ENCODE measurements at places on chromosomes 1 and 21.

- no peak for DNase-seq
These were observed 90.7 kb downstream of the SYT2 start for GRCh38 chr1:202619505-202619904.

GRCh38 chr1:18743233-18743632 is 112.6 kb downstream of the PAX7 start:
- DNase-seq = no peak

DNA sequence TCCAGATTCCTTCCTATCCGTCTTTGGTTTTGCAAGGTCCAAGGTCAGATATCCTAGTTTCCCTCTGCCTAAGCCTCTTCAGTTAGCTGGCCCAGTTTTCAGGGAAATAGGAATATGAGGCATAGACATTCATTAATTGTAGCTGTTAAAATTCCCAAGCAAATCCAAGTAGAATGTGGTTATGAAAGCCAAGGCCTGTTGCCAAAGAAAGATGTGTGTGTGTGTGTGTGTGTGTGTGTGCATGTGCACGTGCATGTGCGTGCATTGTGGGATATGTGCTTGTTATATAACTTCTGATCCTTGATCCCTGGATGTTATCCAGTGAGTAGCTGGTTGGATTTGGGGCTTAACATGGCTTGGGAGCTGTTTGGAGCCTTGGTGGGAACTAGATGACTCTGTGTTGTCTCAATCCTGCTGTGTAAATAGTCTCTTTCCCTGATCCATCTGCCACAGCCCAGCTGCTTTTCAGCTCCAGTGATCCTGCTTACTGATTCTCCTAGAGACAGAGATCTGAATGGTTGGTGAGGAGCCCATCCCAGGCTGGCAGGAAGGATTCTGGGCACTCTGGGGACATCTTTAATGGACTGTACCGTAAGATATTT is 70.6 kb upstream of the GCLM start:
- DNase-seq = no peak

DNA sequence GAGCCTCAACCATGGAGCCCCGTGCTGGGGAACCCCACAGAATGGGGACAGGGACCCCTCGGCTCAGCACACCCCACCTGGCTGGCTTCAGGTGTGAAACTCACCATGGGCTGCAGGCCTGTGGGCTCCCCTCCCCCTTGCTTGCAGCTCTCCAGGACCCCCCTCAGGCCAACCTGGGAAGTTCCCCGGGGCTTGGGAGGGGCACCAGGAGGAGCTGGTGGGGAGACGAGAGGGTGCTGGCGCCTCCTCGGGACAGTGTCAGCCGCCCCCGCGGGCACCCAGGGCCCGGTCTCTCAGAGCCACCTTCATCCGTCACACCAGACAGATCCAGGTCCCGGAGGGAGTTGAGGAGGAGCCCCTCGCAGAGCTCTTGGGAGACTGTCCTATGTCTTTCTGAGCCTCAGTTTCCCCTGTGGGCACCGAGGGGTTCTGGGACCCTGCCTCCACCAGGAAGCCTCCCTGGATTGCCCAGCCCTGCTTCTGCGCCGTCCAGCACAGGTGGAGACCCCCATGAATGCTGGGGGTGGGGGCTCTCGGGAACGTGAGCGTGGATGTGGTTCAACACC is 657 bp upstream of the TNFRSF18 start:
- no peak for DNase-seq

DNA sequence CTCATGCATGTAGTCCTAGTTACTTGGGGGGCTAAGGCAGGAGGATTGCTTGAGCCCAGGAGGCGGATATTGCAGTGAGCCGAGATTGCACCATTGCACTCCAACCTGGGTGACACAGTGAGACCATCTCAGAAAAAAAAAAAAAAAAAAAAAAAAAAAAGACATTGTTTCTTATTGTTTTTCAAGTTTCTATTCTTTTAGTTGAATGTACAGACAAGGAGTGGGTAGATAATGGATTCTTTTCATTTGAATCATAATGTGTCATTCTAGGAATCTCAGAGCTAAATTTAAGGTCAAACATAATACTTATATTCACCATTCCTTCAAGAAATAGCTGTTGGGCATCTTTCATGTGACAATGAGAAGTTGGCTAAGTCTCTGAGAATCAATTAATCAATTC is 157.0 kb upstream of the C21orf91 start:
- DNase-seq = no peak

GRCh38 chr1:21937372-21938121 is 437 bp upstream of the HSPG2 start:
- DNase-seq = no peak

DNA sequence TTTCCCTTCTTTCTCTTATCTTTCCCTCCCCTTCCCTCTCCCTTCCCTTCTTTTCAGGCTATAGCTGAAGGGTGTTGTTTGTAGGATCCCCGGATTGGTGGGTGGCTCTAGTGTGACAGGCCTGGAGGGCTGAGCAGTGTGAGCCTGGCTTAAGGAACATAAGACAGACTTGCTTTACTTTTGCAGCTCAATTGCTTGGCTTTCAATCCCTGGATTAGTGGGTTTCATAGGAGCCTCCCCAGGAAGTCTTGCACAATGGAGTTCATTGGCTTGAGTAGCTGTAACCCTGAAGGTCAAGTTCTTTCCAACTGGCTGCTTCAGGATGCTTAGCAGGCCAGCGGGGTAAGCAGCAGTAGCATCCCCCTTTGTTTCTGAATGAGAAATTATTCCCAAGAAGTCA is 126.7 kb downstream of the CAMTA1 start:
- DNase-seq = no peak

- no peak for DNase-seq
These were observed 211.5 kb downstream of the TRABD2B start for GRCh38 chr1:47785561-47786271.

- DNase-seq = no peak
These were observed 13.5 kb upstream of the CD2 start for GRCh38 chr1:116740746-116741145.

- no peak for DNase-seq
These were observed 842 bp upstream of the ZC3H12A start for GRCh38 chr1:37473431-37474045.

DNA sequence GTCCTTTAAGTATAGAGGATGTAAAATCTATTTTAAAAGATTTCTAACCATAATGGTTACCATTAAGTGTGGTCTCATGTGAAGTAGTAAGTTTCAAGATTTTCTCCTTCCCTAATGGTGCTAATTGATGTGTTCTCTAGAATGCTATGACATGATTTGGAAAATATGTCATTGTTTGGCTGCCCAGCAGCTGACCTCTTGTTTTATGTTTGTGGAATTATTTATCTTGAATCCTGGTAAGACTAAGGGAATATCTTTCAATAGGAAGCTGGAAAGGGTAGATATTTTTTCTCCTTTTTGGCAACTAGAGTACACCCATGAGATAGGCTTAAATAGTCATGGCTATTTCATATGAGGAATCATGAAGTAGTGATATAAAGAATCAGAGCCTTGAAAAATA is 139.8 kb upstream of the CHODL start:
- no peak for DNase-seq

DNA sequence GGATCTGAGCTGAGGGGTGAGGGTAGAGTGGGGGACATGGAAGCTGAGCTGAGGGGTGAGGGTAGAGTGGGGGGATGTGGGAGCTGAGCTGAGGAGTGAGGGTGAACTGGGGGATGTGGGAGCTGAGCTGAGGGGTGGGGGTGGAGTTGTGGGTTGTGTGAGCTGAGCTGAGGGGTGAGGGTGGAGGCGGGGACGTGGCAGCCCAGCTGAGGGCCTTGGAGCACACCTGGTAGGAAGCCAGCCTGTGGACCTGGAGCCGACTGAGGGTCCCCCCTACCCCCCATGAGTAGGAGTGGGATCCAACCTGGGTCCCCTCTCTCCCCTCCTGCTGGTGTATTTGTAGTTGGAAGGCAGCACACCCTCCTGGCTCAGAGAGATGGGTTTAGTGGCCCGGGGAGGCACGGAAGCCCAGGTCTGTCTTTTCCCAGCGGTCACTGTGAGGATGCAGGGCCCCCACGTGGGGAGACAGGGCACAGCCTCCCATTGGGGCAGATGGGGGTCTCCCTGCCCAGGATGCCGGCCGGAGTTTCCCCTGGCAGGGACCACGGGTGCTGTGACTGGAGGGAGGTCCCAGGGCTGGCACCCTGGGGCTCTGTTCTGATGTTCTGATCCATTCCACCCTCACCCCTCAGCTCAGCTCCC is 13.2 kb upstream of the NPHP4 start:
- no peak for DNase-seq

GRCh38 chr21:31410499-31411131 is 66.6 kb upstream of the TIAM1 start:
- no peak for DNase-seq

- no peak for DNase-seq
These were observed 226.5 kb downstream of the SDCCAG8 start for GRCh38 chr1:243482141-243483022.

GRCh38 chr1:173201969-173202368 is 5.2 kb downstream of the TNFSF4 start:
- DNase-seq = no peak

DNA sequence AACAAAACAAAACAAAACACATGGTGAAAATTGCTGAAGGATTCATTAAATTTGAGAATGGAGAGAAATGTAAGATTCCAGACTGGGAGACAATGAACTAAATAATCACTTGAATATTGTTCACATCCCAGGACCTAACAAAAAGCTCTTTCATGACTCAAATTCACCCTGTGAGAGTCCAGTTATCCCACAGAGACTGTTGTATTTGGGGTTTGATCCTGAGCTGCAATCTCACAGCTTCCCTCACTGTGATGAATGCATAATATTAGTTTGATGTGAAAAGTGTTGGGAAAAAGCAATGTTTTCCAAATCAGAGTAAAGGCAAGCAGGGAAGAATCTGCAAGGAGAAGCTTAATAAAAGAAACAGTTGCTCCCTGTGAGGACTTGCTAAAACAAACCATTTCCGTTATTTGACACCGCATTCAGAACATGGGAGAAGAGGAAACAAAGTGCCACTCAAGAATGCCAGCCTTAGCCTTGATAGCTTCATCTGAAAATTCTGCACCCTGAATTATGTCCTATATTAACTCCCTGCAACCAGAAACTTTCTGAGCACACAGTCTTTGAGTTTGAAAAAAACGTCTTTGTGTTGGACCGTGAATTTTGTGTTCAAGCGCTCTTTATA is 208.8 kb downstream of the DAB1 start:
- no peak for DNase-seq

- no peak for DNase-seq
These were observed 126.2 kb downstream of the PRRX1 start for GRCh38 chr1:170790175-170790574.

GRCh38 chr1:25771221-25772114 is 28.5 kb upstream of the SELENON start:
- DNase-seq = no peak

- DNase-seq = no peak
These were observed 23.0 kb upstream of the SAMSN1 start for GRCh38 chr21:14569026-14569621.

- peak; percentile 79 for DNase-seq
These were observed 184.2 kb downstream of the ETS2 start for GRCh38 chr21:38989745-38990423.

GRCh38 chr21:38802050-38803026 is 3.4 kb upstream of the ETS2 start:
- DNase-seq = no peak

DNA sequence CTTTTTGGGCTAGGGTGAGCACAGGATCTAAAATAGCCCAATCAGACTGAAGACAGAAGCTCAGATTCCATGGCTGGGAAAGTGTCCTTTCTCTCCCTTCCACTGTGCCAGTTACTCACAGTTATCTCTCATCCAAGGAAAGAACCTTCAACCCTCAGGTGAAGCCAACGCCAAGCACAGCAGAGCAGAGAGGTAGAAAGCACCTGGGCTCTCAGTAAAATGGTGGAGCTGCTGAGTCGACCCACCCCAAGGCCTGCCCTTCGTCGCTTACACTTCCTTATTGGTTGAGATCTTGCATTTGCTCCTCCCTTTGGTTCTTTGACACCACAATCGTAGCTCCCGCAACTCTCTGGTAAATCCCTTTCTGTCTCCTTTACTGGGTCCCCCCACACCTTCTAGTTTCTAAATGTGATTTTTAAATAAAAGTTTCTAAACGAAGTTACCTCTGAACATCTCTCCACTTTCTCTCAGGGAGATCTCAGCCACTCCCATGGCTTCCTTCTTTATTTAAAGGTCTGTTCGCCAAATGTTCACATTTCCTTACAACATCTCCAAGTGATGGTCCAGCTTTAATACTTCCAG is 27.5 kb upstream of the SLC30A1 start:
- no peak for DNase-seq

DNA sequence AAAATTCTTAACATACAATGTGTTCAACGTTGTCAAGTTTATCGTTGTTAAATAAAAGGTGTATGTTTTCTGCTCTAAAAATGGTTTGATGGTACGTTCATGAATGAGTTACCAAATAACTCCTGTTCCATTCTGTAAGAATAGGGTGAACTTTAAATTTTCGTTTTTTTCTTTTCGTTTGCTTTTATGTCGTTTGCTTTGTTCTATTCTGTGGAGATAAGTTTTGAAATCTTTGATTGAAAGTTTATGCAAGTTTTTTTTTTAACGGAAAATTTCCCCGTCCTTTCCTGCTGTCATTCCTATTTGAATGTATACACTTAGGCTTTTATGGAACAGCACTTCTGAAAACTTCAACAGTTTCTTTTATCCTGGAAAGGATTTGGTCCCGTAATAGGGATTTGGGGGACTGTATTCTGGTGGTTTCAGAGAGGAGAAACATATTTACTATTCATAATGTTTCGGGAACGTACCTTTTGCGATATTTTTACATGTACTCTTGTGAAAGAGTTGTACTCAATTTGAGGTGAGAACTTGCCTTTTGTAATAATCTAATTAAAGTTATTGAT is 1.7 kb downstream of the DR1 start:
- no peak for DNase-seq

DNA sequence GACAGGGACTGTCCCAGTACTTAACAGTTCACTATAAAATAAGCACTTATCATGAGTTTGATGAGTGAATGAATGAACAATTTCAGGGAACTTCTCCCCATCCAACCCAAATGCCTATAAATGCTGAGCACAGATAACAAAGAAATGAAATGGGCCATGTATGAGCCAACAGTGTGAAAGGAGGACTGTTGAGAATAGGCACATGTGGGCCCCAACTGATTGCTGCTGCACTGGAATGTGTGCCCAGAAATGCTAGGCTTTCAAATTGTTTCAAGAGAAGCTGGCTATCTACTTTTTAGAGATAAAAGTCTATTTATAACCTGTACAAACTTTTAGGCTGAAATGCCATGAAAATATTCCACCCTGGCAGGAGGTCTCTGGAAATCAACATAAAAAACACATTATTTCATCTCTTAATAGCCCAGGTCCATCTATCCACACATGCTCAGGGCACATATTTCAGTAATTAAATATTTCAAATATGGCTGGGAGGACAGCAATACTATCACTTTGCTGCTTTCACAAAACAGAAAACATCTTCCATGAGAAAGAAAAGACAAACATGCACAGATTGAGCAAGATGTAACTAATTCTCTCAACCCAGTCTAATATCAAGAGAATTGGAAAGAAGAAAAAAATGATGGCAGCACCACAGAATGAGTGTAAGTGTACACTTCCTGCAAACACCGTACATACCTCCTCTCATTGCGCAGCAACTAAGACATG is 49.8 kb downstream of the COLGALT2 start:
- no peak for DNase-seq

Data from HFF-Myc (cell line).